ENCODE measurements at places on chromosomes 1 and 21. TPM values are rescaled to one million over a fixed set of nuclear protein-coding genes. Genes with fewer than 3 reads are reported as not detected.

DNA sequence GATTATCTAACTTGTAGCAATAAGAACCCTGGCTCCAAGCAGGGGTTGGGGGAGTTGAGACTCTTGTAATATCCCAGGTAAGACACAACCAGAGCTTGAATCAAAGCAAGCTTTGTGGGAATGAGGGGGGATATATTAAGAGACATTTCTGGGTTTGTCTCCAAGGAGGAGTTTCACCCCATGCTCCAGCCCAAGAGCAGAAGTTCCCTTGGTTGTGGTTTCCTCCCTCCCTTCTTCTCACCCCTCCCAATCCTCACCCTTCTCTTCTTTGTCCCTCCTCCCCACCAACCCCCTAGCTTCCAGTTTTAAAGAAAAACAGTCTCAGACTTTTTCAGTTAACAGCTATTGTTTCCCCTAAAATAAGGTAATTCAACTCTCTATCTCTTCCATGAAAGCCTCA is 11.9 kb downstream of the TRAF3IP3 start:
- no peak for DNase-seq

DNA sequence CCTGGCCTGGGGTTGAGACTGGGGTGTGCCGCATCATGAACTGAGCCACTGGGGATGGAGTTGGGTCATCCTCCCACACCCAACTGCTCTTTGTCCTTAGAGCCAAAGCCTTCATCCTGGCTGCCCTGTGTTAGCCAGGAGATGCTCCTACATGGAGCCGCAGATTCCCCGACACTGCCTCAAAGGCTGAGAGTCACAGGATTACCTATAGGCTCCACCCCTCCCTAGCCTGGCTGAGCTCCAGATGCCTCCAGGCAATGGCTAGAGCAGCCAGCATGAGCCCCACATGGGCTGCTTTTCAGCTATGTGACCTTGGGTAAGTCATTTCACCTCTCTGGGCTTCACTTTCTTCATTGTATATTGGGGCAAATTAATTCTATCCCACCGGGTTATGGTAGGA is 119.9 kb upstream of the POU3F1 start:
- DNase-seq, result no peak

DNA sequence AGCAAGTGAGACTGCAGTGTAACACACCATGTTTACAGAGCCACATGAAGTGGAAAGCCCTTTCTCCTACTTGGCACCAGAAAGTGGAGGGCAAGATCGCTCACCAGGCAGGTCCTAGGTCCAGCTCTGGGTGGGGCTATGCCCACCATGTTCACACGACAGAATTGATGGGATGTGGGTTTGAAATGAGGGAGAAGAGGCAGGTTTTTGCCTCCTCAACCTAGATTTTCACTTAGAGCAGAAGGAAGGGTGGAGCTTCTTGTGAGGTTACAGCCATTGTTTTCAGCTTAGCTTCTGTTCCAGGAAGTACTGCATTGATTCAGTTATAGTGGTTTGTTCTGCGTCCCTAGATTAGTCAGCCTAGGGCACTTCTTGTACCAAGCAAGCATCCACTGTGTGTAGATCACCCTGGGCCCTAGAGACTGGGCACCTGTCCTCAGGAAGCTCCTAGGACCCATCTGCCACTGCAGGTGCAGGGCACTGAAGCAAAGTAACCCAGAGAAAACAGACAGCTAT is 2.3 kb downstream of the CD53 start:
- no peak for DNase-seq

DNA sequence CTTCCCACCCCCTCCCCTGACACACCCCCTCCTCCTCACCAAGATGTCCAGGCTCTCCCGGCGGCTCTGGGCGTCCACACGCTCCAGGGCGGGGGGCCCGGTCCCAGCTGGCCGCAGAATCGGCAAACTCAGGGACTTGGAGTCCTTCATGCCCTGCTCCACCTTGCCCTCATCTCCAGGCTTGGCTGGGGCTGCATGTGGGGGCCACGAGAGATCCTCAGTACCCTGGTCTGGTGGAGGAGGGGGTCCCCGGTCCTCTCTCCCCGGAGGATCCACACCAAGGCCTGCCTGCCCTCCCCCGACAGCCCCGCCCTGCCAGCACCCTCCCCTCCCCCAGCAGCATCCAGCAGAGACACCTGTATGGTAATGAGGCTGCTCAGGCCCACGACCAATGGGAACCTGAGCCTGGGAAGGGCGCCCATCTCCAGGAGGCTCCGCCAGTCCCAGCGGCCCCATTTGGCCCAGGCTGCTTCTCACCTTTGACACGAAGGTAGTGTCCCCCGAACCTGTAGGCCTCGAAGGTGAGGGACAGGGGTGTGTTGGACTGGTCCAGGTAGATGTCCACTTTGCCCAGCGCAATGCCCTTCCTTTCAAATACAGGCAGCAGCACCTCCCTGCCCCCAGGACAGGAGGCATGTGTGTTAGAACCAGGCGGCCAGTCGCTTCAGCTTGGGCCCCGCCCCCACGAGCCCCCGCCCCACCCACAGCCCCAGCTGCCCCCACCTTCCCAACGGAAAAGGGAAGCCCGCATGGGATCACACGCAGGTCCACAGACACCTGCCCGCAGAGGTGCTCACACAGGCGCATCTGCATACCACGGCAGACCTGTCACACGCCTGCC is 8.2 kb upstream of the TNFRSF25 start:
- no peak for DNase-seq

DNA sequence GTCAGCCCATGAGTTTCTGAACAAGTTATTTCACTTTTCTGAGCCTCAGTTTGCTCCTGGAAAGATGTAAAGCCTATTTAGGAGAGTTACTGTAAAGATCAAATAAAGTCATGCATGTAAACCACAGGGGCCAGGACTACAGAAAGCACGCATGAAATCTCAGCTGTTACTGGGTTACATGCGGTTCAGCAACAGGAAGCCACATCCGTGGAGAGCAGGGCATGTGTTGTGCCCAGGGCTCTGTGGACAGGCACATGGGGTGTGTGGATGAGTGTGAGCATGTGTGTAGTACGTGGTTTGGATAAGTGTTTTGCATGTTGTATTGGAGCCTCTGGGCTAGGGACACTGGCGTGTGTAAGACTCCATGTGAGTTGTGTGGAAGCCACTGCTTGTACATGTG is 2.2 kb upstream of the EPHA2 start:
- DNase-seq, result no peak

MTHFR gene
- polyA plus RNA-seq, result 5.2 TPM

All from A549 (cell line).